Left hindlimb (tissue), 1 donor: ENCODE measurements at places on chromosomes 11 and 22.
A peak's percentile ranks its signal among the peaks of the same experiment; 100 is the strongest.

GRCh38 chr11:118908264-118908663 lies 17.5 kb downstream of the BCL9L start:
- DNase-seq: no peak

DNA sequence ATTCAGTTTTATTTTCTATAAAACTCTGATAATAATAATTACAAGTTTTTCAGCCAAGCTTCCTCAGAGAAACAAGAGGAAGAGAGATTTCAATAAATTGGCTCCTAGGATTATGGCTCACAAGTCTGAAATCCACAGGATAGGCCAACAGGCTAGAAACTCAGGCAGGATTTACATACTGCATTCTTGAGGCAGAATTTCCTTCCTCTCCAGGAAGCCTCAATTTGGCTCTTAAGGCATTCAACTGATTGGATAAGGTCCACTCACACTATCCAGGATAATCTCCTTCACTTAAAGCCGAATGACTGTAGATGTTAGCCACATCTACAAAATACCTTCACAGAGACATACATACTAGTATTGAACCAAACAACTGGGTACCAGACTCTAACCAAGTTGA lies 120.3 kb upstream of the FAT3 start:
- DNase-seq: no peak

DNA sequence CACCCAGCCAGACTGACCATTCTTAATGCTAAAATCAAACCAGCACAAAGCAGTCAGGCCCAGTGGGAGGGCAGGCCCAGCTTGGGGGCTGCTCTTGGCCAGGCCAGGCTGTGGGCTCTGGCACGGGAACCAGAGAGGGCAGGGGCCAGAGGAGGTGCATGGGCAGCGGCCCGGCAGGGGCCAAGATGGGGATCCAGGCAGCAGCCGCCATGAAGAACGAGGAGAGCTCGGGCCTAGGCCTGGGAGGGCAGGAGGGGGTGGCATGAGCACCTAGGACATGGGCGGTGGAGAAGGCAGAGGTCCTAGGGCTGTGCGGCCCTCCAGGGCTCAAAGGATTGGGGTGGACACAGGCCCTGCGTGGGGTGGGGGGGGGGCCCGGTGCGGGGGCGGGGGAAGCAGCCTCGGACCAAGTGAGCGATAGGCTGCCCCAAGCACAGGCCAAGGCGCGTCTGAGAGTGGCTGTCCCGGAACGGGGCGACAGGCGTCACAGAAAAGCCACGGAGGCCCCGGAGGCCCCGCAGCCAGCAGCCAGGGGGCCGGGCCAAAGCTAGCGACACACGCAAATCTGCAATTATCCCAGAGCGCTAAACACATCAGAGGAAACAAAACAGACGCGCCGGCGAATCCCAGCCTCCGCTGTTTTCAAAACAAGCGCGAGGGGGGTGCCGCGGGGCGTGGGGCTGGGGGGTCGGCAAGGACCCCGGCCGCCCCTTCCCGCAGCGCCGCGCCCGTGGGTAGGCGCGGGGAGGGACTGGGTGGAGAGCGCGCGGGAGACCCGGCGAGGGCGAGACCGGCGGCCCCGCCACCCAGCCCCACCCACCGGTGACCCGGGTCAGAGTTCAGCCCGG lies 8.3 kb downstream of the PLXNB2 start:
- DNase-seq: peak; percentile 70

GRCh38 chr11:61417670-61418069 lies 12.1 kb downstream of the CPSF7 start:
- no peak for DNase-seq

GRCh38 chr11:100152766-100153165 lies 534.3 kb upstream of the ARHGAP42 start:
- no peak for DNase-seq

- DNase-seq: no peak
Measured at GRCh38 chr22:42052765-42053164, 17.8 kb downstream of the NAGA start.

DNA sequence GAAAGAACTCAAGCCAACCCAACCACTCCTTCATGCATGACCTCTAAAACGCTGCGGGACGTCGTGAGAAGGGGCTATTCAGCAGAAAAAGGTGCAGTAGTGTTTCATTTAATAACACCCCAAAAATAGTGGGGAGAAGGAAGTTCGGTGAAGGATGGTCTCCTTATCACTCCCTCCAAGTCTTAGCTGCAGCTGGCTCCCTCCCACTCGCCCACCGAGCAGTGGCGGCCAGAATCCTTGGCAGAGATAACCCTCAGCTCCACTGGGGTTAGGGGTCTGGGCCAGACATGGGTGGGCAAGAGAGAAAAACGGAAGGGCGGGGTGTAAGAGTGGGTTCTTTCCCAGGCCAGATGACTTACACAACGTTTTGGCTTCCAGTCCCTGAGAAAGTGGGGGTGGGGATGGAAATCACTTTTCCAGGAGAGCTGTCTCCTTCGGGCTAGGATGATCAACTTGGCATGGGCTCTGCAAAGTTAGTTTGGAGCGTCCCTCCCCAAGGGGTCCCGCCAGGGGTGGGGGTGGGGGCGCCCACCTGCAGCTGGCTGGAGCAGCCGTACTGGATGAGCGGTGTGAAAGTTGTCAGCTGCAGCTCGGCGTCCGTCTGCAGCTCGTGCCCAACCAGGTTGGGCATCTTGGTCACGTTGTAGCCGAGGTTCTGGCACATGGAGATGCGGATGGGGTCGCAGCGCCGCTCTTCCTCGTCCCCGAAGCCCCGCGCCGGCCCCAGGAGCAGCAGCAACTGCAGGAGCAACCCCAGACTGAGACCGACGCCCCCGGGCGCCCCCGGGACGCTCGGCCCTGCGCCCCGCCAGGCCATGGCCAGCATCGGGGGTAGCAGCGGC lies 705 bp downstream of the FZD4 start:
- DNase-seq: peak; percentile 60

DNA sequence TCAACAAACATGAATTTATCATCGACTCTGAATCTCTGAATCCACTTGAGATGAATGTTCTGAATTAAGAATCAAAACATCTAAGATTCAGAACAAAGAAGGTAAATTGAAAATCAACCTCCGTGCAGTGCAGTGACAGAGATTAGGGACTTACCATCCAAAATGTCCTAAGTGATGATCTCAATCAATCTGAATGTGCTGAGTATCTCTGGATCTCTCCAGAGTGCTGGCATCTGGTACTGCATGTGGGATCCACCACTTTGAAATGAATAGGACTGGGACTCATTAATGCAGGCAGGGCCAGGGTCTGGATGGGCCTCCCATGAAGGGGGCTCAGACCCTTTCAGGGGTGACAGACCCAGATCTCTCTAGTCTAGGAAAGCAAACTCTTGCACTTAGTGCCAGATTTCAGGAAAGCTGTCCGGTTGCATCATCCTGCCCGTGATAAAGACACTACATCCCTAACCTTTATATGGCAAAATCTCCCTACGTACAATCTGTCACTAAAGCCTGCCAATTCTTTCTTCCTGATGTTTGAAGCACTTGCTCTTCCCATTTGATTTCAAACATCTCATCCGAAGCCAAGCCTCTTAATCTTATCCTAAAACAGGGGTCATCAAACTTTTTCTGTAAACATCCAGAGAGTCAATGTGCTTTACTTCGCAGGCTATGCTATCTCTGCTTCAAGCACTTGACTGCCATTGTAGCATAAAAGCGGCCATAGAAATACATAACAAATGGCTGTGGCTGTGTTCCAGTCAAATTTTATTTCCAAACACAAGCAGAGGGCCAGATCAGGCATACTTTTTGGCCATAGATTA lies 263.3 kb downstream of the LARGE1 start:
- DNase-seq: no peak

DNA sequence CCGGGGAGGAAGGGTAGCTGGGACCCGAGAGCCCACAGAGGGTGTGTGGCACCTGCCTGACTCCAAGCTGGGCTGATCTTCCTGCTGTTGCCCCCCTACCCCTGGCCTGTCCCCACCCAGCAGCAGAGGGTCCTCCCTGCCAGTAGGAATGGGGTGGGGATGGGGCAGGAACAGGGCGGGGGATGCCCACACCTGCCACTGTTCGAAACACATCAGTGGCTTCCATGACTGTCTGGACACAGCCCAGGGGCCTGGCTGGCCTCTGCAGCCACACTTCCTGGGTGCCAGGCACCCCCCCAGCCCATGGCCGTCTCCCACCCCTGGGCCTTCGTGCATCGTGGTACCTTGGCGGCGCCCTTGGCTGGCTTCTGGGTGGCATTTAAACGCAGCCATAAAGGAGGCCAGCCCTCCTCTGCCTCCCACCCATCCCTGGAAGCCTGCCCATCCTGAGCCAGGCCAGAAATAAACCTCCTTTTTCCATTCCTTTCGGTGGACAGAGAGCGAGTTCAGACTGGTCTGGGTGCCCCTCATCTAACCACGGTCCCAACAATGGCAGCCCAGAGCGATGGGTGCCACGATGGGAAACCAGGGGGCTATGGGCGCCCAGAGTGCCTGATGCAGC lies 745 bp upstream of the SHISAL1 start:
- DNase-seq: no peak

DNA sequence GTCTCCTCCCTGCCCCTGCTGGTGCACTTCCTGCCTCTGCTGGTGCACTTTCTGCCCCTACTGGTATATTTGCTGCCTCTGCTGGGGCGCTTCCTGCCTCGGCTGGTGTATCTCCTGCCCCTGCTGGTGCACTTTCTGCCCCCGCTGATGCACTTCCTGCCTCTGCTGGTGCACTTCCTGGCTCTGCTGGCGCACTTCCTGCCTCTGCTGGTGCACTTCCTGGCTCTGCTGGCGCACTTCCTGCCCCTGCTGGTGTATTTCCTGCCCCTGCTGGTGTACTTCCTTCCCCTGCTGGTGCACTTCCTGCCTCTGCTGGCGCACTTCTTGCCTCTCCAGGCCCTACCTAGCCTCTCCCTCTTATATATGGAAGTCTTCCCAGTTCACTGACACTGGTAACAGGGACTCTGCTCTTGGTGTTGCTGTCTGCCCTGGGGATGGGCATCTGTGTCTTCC lies 10.1 kb downstream of the MTFP1 start:
- DNase-seq: no peak

DNA sequence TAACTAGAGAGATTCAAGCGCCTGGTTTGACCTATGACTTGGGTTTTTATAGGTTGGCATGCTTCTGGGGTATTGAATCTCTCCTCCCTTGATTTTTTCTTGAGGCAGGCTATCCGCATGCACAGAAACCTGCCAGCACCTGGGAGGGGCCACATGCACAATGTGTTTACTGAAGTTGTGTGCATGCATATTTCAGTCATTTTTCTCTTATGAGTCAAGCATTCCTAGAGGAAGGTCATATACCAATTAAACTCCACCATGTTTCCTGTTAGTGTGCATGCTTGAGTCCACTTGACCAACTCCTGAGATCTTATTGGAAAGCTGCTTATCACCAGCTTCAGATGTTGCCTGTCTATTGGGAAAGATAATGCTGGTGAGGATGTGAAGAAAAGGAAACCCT lies 1718.4 kb downstream of the LRRC4C start:
- DNase-seq: no peak

DNA sequence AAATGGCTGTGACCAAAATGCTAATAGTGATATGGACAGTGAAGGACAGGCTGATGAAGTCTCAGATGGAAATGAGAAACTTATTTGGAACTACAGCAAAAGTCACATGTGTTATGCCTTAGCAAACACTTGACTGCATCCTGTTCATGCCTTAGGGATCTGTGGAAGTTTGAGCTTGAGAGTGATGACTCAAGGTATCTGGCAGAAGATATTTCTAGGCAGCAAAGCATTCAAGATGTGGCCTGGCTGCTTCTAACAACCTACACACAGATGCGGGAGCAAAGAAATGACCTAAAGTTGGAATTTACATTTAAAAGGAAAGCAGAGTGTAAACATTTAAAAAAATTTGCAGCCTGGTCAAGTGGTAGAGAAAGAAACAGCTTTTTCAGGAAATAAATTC lies 28.1 kb upstream of the CD81 start:
- DNase-seq: no peak

DNA sequence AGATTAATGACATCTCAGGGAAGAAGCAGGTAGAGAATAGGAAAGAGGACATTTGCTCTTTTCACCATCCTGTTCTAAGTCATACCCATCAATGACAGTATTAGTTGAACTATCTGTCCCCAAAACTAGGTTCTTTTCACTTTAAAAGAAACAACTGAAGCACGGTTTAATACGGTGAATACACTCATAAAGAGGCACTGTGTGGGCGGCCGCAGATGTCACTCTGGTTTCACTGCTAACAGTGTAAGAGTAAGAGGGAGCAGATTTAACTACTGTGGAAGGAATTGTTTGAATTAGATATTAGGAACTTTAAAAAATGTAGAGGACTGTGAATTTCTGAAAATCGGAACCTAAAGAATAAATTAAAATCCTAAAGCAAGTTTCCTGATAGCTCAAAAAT lies 49.5 kb downstream of the VSIG10L2 start:
- DNase-seq: no peak

DNA sequence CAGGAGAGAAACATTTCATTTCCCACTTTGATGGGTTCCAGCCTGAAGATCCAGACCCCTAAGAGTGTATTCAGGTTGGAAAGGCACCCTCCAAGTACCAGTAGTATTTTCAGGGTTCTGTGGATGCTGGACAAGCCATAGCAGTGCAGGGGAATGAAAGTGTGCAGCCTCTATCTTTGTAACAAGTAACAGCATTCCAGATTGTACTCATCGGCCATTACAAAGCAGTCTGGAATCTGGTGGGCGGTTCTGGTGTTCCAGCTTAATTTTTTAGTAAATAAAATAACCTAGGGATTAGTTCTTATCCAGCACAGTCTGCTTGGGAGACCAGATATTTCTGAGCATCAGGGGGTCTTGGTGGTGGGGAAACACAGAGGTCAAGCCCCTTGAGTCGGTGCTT lies 22.6 kb downstream of the APLNR start:
- DNase-seq: no peak

GRCh38 chr11:78476066-78476465 lies 58.4 kb upstream of the GAB2 start:
- DNase-seq: no peak

GRCh38 chr11:1494650-1495049 lies 8.1 kb upstream of the MOB2 start:
- DNase-seq: no peak

DNA sequence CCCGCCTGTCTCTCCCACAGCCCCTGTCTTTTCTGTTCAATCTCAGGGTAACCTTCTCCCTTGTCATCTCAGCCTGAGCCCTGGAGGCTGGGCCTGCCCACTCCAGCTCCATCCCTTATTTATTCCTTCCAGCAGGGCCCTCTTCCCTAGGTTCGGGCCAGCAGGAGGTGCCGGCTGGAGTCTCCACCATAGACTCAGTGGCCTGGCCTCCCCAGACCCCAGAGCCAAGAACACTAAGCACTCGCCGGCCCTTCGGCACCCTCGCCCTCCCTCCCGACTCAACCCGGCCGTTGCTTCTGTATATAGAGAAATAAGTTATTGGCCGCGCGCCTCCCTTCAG lies 1.4 kb upstream of the RAB1B start:
- DNase-seq: no peak
